ENCODE measurements at places on chromosomes 2 and 18. TPM values are rescaled to one million over a fixed set of nuclear protein-coding genes. Genes with fewer than 3 reads are reported as not detected.

DNA sequence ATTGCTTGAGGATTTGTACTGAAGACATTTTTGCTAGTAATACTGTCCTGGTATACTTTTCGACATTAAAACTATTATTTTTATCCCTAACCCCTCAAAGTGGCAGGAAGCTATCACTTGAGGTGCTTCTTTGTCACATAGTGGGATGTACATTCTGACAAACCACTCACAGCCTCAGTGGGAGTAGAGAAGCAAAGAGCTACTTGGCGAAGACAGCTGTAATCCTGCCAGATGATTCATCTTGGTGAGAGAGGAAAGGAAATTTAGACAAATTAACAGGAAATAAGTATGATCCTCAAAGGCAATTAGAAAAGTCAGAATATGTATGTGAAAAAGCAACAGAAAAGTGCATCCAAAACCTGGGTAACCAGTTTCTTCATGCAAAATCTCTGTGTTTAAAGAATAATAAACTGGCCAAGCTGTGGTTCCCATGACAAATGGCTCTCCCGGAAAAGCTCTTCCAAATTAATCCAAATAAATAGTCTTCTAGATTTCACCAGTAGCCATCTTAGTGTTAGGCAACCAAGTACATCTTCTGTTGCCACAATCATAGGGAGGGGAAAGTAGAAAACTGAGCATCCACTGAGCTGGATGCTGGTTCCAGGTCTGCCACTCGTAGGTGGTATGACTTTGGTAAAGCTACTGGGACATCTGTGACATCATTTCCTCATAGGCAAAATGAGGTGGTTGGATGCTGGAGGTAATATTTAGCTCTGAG lies 308.0 kb upstream of the LYPD1 start:
- H3K4me3 ChIP-seq: no peak overlapping the region
- no peaks in the 10 kb centered on the region for H3K4me1 ChIP-seq
- DNase-seq: no peak
- no peak overlapping the region for H3K27ac ChIP-seq

- H3K27me3 ChIP-seq: no peaks in the 10 kb centered on the region
- no peak overlapping the region for H3K27ac ChIP-seq
- H3K4me3 ChIP-seq: no peak overlapping the region
- H3K36me3 ChIP-seq: no peaks in the 10 kb centered on the region
- DNase-seq: no peak
These were observed 175.9 kb downstream of the DYSF start for GRCh38 chr2:71629273-71629672.

GRCh38 chr2:38323623-38324022 lies 53.5 kb downstream of the ATL2 start:
- H3K4me3 ChIP-seq: no peak overlapping the region
- no peaks in the 10 kb centered on the region for H3K4me1 ChIP-seq
- H3K36me3 ChIP-seq: no peaks in the 10 kb centered on the region
- no peak for DNase-seq
- H3K27me3 ChIP-seq: no peaks in the 10 kb centered on the region
- no peak overlapping the region for H3K27ac ChIP-seq

- peak overlapping the region; percentile 76 for H3K27ac ChIP-seq
- H3K36me3 ChIP-seq: no peaks in the 10 kb centered on the region
- no peaks in the 10 kb centered on the region for H3K27me3 ChIP-seq
- no peak overlapping the region for H3K4me3 ChIP-seq
These were observed 96.2 kb downstream of the CABLES1 start for GRCh38 chr18:23231340-23232021.

- peaks cover 41% of the 10 kb centered on the region for H3K27me3 ChIP-seq
- no peak overlapping the region for H3K27ac ChIP-seq
- no peak overlapping the region for H3K4me3 ChIP-seq
These were observed 36.6 kb downstream of the CYP1B1 start for GRCh38 chr2:38039121-38039910.

GRCh38 chr18:52219102-52219501 lies 120.9 kb upstream of the DCC start:
- DNase-seq: no peak
- H3K27me3 ChIP-seq: no peaks in the 10 kb centered on the region
- no peak overlapping the region for H3K4me3 ChIP-seq
- no peaks in the 10 kb centered on the region for H3K4me1 ChIP-seq
- no peak overlapping the region for H3K27ac ChIP-seq

- H3K4me3 ChIP-seq: no peak overlapping the region
- H3K36me3 ChIP-seq: no peaks in the 10 kb centered on the region
- H3K27ac ChIP-seq: no peak overlapping the region
- no peaks in the 10 kb centered on the region for H3K4me1 ChIP-seq
These were observed 277.4 kb downstream of the EN1 start for GRCh38 chr2:118569876-118570535.

DNA sequence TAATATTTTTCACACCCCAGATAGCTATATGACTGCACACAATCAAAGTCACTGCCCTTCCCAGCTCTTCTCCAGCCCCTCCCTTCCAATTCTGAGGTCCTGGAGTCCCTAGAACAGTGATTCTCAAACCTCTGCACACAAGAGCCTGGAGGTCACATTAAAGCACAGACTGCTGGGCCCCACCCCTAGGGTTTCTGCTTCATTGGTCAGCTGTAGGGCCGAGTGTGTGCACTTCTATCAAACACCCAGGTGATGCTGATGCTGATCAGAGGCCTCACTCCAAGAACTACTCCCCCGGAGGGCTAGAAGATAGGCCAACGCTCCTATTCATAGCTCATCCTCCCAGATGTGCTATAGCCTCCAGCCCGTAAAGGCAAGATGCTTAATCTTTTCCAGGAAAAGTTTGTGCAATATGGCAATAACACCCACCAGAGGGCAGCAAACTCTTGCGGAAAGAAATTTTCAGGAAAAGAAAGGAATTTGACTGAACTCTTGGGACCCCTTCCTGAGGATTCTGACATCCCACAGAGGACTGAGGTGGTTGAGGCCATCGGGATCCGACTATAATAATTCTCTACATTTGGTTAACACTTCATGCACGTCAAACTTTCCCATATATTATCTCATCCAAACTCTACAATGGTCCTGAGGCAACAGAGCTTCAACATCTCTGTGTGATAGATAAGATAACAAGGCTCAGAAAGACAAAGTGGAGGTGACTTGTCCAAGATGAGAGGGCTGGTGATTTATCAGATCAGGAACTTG lies 194.2 kb upstream of the PKDCC start:
- H3K27ac ChIP-seq: no peak overlapping the region
- H3K36me3 ChIP-seq: no peaks in the 10 kb centered on the region
- H3K27me3 ChIP-seq: peaks cover 10% of the 10 kb centered on the region
- no peaks in the 10 kb centered on the region for H3K4me1 ChIP-seq

- peak overlapping the region; percentile 71 for H3K4me3 ChIP-seq
- no peaks in the 10 kb centered on the region for H3K36me3 ChIP-seq
- H3K4me1 ChIP-seq: peaks cover 20% of the 10 kb centered on the region
- peak overlapping the region; percentile 99 for H3K27ac ChIP-seq
These were observed 1.2 kb downstream of the THAP4 start for GRCh38 chr2:241635756-241636155.

DNA sequence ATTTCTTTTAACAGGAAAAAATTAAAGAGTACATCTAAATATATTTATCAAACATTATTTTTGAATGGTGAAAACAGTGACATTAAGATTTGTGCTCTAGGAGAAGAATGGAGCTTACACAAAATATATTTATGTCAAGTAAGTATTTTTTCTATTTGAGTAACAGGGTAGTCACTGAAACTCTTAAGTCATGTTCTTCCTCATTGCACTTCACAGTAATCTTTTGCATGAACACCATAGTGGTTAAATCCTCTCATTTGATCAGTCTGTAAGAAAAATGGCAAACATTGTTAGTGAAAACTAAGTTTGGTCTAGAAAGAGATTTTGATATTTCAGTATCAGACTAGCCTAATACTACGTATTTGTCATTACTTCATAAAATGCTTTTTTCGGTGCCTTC lies 8.1 kb downstream of the GMCL1 start:
- peaks cover 17% of the 10 kb centered on the region for H3K36me3 ChIP-seq
- no peaks in the 10 kb centered on the region for H3K27me3 ChIP-seq
- H3K4me3 ChIP-seq: no peak overlapping the region

DNA sequence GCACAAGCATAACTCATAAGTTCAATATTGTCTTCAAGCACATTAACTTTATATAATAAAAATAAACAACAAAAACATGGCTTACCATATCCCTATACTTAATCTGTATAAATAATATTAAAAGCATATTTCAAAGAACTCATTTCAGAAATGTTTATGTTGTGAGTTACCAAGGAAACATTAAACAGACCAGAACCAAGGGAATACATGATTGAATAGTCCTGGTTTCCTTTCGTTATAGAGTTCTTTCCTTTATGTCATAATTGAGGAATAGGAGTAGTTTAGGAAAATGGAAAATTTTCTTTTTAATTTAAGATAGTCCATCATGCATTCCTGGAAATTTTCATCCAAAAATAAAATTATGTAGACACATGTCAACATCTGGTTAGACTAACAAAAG lies 343.0 kb downstream of the ERBB4 start:
- DNase-seq: no peak
- no peak overlapping the region for H3K27ac ChIP-seq
- no peaks in the 10 kb centered on the region for H3K36me3 ChIP-seq

- no peak overlapping the region for H3K27ac ChIP-seq
- no peaks in the 10 kb centered on the region for H3K27me3 ChIP-seq
- H3K4me3 ChIP-seq: no peak overlapping the region
- no peaks in the 10 kb centered on the region for H3K36me3 ChIP-seq
These were observed 75.1 kb downstream of the PLEKHM3 start for GRCh38 chr2:207950063-207950760.

- no peaks in the 10 kb centered on the region for H3K4me1 ChIP-seq
- H3K36me3 ChIP-seq: no peaks in the 10 kb centered on the region
- no peak for DNase-seq
- H3K27me3 ChIP-seq: no peaks in the 10 kb centered on the region
- H3K4me3 ChIP-seq: no peak overlapping the region
These were observed 3.9 kb downstream of the NEB start for GRCh38 chr2:151730262-151730975.

- no peaks in the 10 kb centered on the region for H3K27me3 ChIP-seq
- no peaks in the 10 kb centered on the region for H3K4me1 ChIP-seq
- no peak for DNase-seq
- no peak overlapping the region for H3K27ac ChIP-seq
- no peak overlapping the region for H3K4me3 ChIP-seq
These were observed 42.3 kb downstream of the SPRED2 start for GRCh38 chr2:65390134-65390533.

GRCh38 chr2:146954544-146954943 lies 890.3 kb upstream of the ACVR2A start:
- H3K27me3 ChIP-seq: no peaks in the 10 kb centered on the region
- H3K36me3 ChIP-seq: no peaks in the 10 kb centered on the region
- DNase-seq: no peak

- H3K27ac ChIP-seq: no peak overlapping the region
- DNase-seq: peak; percentile 51
- H3K36me3 ChIP-seq: no peaks in the 10 kb centered on the region
- H3K4me3 ChIP-seq: no peak overlapping the region
These were observed 30.5 kb downstream of the GALNT14 start for GRCh38 chr2:31107591-31108300.

- H3K27me3 ChIP-seq: no peaks in the 10 kb centered on the region
- H3K4me3 ChIP-seq: no peak overlapping the region
- H3K27ac ChIP-seq: no peak overlapping the region
- peak; percentile 15 for DNase-seq
- H3K4me1 ChIP-seq: no peaks in the 10 kb centered on the region
These were observed 42.2 kb downstream of the KIDINS220 start for GRCh38 chr2:8794923-8795825.

Gene POU3F3
- total RNA-seq: not detected

Gene C2orf80
- not detected for total RNA-seq

Gene CHCHD5
- 28.7 TPM for total RNA-seq

Gene LBX2
- 1.6 TPM for total RNA-seq

Gene CCL20
- total RNA-seq: 15.7 TPM

Gene CXCR4
- total RNA-seq: 54.9 TPM

Gene PER2
- 14.2 TPM for total RNA-seq

Gene INPP5D
- 40.5 TPM for total RNA-seq

Gene ESCO1
- total RNA-seq: 14.3 TPM

Gene ATP6V1B1
- 0.89 TPM for total RNA-seq

Gene LIMS2
- 122 TPM for total RNA-seq

Gene LONRF2
- total RNA-seq: 3.8 TPM

Measured in left lung (tissue), 14 donors.